ENCODE measurements at places on chromosomes 16 and 17.

DNA sequence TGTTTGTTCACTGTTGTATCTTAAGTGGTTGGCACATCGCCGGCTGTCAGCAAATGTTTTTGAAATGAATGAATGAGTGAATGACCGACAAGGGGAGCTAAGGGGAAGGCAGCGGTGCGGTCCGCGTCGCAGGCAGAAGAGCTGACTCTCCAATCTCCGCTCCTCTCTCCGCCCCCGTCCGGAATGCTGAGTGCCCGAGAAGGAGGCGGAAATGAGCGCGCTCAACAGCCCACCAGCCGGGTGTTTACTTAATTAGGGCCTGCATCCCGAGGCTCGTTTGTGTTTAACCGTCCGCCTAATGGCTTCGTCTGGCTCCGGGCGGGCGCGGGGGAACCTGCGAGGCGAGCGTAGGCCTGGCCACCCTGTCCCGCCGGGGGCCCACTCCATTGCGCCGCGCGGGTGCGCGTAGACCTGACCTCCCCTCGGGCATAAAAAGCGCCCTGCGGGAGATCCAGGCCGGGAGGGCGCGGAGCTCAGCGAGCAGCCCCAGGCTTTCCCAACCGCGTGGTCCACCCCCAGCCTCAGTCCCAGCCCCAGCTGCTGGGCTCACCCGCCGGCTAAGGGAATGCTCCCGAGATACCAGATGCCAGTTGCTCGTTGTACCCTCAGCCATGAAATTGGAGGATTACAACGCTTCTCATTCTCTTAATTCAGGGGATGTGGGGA lies 2.5 kb upstream of the CDH3 start:
- DNase-seq: no peak

DNA sequence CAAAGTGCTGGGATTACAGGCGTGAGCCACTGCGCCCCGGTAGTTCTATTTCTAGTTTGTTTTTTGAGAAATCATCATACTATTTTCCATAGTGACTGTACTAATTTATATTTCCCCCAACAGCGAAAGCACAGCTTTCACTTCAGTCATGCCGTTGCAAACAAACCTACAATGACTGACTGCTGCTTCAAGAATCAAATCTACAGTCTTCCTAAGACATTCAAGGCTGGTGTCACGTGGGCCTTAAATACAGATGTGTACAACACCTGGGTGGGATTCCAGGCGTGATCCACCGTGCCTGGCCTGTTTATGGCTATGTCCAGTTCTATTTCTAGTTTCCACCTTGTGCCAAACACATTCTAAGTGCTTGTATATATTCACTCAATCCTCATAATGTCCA lies 72.0 kb downstream of the ABCC6 start:
- DNase-seq: no peak

DNA sequence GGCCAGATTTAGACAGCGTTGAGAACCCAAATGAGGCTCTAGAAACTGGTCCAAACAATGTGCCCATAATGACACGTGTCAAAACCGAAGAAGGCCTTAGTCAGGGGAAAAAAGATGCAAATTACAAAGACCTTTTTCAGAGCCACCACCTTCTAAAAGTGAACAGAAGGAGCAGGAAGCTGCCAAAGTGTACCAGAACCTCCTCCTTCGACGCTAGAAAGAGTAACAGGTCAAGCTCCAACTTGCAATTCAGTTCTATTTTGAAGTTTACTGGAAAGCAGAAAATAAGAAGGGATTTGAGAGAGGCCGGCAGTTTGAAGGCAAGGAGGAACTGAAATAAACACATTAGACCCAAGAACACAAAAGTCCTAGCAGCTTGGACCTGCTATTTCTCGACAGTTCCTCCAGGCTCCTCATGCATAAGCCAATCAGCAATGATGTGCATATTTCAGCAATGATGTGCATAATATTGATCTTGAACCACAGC lies 61.8 kb downstream of the XYLT1 start:
- no peak for DNase-seq

DNA sequence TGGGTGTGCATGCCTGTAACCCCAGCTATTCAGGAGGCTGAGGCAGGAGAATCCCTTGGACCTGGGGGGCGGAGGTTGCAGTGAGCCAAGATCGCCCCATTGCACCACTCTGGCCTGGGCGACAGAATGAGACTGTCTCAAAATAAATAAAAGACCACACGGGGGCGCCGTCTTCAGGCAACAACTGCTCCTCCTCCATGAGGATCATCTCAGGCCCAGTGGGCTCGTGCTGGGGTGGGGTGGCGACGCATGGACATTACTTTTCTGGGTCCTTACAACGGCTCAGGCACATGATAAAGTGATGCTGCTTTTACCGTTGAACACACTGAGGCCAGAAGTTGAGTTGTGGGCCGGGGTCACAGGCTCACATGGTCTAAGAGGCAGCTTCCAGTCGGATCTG lies 56.2 kb downstream of the PRMT7 start:
- no peak for DNase-seq

- no peak for DNase-seq
Measured at GRCh38 chr16:77739559-77739892, 17.2 kb downstream of the NUDT7 start.

DNA sequence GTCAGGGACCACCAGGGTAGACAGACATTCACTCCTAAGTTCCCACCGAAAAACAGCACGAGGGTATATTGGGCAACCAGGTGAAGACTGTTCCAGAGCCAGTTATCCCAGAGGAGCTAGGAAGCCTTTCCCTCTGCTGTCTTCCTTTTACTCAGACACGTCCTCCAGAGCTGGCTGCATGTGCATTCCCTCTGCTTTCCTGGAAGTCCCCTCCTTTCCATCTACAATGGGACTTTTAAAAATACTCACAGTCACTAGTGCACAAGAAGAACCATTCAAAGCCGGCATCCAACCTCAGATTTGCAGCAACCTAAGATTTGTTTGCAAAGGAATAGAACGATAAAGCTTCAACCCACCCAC lies 32.5 kb upstream of the CRISPLD2 start:
- DNase-seq: no peak

GRCh38 chr17:80279895-80280294 lies 19.2 kb downstream of the RNF213 start:
- no peak for DNase-seq

- no peak for DNase-seq
Measured at GRCh38 chr16:83433201-83433600, 374.6 kb upstream of the HSBP1 start.

DNA sequence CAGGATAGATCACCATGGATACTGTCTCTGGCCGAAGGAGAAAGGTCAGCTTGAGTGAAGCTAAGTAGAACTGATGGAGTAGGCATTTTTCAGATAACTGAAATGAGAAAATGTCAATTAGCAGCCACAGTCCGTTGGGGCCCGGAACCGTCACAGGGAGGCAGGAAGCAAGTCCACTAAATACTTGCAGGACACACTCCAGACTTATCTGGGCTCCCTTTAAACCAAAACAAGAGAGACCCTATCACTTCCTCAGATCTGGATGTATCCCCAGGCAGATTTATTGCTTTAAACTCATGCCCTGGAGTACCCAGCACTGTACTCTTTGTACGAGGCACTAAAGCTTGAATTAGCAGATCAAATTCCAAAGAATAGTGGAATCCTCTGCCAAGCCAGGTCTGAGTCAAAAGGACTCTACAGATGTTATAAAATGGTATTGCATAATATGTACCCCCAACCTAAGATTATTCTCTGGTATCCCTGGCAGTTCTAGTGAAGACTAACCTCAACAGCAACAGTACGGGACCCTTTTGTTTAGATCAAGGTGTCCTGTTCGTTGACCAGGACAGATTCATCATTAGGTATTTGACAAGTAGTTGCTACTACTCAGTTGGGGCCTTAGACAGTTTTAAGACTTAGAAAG lies 8.1 kb downstream of the ZP2 start:
- DNase-seq: no peak

DNA sequence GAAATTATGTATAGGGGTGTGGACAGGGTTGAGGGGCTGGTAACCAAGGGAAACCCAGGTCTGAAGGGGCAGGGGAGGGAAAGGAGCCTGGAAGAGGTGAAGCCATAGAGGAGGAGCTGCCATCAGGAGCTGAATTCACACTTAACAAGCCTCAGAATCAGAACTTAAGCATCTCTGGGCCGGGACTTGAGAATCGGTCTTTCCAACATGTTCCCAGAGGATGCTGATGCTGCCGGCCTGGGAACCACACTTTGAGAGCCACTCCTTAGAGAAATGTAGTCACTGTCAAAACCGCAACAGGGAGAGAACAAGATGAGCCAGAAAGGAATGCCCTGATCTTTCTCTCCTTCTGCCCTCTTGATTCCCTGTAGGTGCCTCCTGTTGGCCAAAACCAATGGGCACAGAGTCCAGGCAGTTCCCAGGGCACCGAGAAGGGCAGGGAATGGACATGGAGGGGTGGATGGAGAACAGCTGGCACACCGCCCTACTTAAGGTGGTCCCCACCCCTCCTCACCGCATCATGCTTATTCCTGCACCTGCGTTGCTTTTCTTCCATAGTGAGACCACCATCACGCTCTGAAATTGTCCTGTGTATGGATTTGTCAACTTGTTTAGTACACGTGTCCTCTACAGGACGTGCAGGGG lies 88.5 kb downstream of the GSG1L start:
- no peak for DNase-seq

GRCh38 chr16:6510261-6510660 lies 822.4 kb upstream of the RBFOX1 start:
- no peak for DNase-seq

GRCh38 chr16:74700116-74700437 lies 585 bp downstream of the MLKL start:
- no peak for DNase-seq

Data from prostate gland (tissue), 2 donors.